Fibroblast of skin of left biceps (primary cell): ENCODE measurements at places on chromosomes 11 and 22.

GRCh38 chr11:46380340-46381047 lies 975 bp upstream of the MDK start:
- no peak for DNase-seq

DNA sequence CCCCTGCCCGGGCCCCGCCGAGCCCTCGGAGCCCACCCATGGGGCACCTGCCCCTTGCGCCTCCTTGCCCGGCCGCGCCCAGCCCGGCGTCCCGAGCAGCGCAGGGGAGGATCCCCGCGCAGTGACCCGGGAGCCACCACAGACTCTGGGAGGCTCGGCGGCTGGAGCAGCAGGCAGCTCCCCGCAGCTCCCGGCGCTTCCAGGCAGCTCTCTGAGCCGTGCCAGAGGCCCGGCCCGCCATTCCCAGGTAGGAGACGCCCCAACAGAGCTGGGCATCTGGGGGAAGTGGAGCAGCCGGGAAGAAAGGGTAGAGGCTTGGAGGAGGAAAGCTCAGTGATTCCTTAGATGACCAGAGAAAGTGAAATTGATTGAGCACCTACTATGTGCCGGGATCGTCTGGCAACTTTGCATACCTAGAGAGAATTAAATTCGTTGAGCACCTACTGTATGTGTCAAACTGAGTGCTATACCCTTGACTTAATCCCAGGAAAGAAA lies 670 bp downstream of the RASD2 start:
- no peak for DNase-seq

DNA sequence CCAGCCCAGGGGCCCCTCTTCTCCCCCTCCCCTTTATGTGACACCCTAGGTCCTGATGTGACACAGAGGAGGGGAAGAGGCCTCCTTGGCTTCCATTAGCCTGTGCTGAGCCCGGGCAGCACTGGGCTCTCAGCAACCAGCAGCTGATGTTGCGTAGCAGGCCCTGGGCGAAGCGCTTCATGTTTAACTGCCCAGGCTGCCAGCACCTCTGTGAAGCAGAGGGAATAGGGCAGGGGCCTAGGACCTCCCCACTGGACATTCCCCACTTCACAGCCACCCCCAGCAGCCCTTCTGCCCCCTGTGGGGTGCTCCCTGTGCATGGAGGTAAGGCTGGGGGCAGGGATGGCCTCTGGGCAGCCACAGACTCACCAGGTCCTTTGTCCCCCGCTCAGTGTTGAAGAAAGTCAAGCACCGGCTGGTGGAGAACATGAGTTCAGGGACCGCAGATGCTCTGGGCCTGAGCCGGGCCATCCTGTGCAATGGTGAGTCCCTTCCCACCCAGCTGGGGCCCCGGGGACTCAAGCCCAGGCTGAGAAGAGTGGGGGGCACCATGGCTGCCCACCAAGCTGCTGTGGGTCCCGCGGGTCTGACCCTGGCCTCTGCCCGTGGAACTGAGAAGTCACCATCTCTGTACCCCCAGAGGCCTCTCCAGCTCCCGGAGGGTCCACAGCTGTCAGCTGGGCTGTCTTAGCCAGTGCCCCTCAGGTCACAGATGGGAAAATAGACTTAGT lies 11.6 kb downstream of the PICK1 start:
- no peak for DNase-seq

DNA sequence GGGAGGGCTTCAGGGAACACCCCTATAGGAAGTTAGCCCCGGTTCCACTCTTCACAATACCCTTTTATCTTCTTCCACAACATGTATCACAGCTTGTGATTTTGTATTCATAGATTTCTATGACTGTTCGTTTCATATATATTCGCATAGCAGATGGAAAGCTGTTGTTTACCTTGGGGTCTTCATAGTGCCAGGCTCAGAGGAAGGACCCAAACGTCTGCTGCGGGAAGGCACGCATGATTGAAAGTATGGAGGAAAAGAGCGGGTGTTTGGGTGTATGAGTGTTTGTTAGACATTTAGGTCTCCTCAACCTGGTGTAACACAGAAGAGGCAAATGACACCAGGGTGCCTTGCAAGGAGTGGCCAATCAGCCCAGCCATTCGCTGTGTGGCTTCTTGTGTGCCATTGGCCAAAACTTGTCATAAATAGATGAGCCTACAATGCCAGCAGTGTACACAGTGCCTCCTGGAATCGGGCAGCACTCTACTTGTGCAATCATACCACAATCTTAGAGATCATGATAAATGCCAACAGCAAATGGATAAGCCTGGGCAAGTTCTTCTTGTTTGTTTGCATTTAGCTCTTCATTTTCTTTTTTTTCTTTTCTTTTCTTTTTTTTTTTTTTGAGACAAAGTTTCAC lies 10.9 kb upstream of the ADA2 start:
- DNase-seq: no peak

- DNase-seq: peak; percentile 41
These were observed 3.0 kb downstream of the NCR3LG1 start for GRCh38 chr11:17354601-17354991.

DNA sequence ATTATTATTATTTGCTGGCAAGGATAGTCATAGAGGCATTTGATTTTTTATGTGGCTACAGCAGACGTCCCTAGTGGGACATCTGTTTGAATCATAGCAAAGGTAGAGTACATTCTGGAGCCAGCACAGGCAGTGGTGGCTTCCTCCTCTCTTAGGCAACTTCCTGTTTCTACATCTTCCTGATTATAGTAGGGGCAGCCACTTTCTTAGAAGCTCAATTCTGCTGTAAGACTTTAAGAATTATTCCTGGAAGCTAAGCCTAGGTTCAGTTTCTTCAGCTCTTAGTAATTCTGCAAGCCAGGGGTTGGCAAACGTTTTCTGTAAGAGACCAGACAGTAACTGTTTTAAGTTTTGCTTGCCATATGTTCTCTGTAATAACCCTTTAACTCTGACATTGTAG lies 129.3 kb upstream of the TENM4 start:
- no peak for DNase-seq

DNA sequence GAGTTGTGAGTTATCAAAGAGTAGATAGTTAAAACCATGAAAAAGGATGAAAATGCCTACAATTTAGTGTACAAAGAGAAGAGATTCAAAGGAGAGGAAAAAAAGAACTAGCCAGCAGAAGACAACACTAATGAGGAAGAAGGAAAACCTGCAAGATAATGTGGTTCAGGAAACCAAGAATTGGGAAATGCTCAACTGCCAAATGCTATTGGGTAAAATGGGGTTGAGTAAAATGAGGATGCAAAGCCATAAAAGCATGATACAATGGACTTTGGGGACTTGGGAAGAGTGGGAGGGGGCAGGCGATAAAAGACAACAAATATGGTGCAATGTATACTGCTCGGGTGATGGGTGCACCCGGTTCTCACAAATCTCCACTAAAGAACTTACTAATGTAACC lies 7.6 kb upstream of the OR52K2 start:
- no peak for DNase-seq

- DNase-seq: no peak
These were observed 1702.5 kb upstream of the RAG2 start for GRCh38 chr11:38300570-38300969.

DNA sequence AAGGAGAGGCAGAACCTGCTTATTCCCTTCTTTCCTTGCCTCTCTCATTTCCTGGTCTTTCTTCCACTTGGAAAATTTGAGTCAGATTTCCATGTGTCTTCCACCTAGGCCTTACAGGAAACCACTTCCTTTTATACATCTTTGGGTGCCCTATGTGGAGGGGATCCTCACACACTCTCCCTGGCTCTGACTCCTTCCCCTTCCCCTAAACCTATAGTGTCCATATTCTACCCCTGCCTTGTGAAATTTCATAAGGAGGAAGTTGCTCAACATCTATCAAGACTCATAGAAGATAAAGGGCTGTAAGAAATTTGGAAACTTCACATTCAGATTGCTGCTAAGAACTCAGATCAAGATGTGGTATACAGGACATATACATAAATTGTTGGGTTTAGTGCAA lies 20.4 kb downstream of the TUG1 start:
- no peak for DNase-seq

GRCh38 chr11:123494195-123495050 lies 64.4 kb downstream of the GRAMD1B start:
- DNase-seq: no peak

GRCh38 chr11:13009921-13010748 lies 1.0 kb downstream of the RASSF10 start:
- no peak for DNase-seq

DNA sequence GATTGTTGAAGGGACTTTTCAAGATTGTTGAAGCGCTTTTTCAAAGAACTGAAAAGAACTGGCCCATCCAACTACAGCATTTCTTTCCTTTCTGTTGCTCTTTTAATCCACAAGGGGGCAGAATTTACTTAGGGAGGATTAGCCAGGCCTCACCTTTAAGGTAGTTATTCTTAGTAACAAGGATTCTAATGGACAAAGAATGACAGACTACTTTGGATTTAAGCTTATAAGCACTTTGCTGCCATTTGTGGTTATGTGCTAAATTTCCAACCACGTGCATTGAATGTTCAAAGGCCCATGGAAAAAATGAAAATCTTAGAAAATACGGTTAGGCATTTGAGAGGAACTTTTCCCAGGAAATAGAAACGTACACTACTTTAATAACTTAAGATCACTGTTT lies 49.5 kb upstream of the HSPA8 start:
- no peak for DNase-seq
